Activated CD4-positive, alpha-beta T cell treated with anti-CD3 and anti-CD28 coated beads, Interleukin-2, amount 50 U/mL, for 24 hours (primary cell): ENCODE measurements at places on chromosomes 3 and 15.

DNA sequence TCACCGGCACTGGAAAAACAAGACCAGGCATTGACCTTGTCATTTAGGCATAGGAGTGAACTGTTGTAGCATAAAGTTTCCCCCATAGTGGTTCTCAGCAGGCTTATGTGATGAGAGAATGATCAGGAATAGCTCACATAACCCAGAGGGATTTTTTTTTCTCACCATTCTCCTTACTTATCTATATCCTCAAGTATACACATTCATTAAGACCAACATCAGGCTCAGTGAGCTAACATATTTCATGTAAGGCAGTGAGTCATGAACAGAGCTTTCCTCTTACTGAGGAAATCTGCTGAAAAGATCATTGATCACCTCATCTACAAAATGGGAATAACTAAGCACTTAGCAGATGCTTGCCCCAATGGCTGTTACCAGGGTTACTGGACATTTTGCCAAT lies 396.6 kb upstream of the TMCO5A start:
- no peak for DNase-seq

GRCh38 chr3:30776186-30776815 lies 118.2 kb downstream of the GADL1 start:
- DNase-seq = no peak

- DNase-seq = no peak
These were observed 146.6 kb downstream of the SERPINI1 start for GRCh38 chr3:167882057-167882667.

GRCh38 chr3:66907136-66907535 lies 91.0 kb upstream of the KBTBD8 start:
- DNase-seq = no peak

GRCh38 chr3:191350396-191351090 lies 20.2 kb upstream of the UTS2B start:
- no peak for DNase-seq

DNA sequence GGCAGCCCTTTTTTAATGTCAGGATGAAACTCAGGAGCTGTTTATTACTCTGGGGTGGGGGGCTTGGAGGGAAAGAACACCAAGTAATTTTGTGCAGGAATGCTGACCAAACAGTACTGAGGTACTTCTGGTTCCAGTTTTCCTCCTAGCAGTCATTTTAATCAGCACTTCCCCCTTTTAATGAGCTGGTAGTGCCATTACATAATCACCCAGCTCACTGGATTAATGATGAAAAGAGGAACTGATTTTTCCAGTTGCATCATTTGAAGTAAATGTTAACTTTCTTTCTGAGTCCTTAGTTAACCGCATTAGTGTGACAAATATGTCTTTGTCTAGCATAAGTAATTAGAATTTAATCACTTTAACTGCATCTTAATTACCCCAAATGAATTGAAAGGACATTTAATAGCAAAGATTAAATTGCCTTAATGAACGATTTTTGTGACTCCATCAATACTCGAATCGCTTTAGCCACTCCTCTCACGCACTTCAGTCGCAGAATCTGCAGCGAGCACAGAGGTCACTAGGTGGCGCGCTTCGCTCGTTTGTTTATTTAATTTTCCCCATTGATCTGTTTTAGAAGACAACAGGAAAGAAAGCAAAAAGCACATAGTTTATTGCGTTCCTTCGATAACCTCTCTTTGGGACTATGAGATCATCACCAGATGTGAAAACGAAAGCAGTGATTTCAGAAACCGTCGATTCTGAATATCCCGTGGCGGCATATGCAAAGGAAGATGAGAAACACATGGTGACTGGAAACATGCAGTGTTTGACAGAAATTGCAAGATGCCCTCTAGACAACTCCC lies 9.8 kb downstream of the ONECUT1 start:
- no peak for DNase-seq

GRCh38 chr3:25472731-25473130 lies 44.7 kb downstream of the RARB start:
- DNase-seq = no peak
